ENCODE measurements at places on chromosomes 3 and 15. TPM values are rescaled to one million over a fixed set of nuclear protein-coding genes. Genes with fewer than 3 reads are reported as not detected.

DNA sequence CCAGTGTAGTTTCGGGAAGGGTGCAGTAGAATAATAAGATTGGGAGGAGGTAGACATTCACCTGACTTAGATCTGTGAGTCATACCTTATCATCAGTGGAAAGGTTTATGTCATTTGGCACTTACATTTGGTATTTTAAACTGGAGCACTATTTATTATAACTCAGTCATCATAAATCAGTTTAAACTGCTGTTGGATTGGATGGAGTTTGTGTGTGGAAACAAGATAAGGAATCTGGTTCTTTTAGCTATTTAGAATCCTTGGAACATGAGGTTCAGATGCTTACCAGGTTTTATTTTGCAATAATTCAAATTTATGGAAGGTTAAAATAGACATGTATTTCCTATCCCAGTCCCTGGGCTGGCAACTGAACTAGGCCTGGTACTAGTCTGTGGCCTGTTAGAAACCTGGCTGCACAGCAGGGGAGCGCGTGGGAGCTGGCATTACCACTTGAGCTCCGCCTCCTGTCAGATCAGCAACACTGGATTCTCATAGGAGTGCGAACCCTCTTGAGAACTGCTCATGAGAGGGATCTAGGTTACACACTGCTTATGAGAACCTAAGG lies 34.5 kb downstream of the ZFAND6 start:
- DNase-seq = peak; percentile 12

DNA sequence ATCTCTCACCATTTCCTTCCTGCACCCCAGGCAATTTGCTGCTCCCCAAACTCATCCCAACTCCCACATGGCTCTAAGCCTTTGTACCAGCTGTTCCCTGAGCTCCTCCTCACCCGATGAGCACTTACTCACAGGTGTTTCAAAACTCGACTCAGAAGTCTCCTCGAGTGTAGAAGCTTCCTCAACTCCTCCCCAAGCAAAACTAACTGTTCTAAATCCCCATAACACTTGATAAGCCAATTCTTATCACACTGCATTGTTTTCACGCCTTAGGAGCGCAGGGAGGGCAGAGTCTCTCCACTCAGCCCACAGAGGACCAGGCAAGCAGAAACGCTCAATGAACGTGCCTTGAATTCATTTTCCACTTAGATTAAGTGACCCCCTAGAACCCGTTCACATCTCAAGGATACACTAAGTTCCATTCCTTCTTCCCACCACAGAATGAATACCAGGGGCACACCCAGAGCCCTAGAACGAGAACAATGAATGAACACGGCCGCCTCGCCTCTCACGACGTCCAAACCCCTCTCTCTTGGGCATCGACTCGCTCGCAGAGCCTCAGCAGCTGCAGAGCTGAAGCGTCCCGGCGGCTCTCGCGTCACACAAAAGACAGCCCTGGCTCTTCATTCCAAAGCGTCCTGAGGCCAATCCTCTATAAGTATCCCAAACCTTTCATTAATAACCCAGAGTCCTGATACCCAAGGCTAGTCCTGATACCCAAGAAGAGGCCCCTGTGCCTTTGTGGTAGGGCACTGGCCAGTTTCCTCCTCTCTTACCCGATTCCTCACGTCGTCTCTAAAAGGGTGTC lies 1.1 kb downstream of the RAF1 start:
- peak; percentile 55 for DNase-seq

GRCh38 chr3:146160964-146161662 lies at the start of gene PLOD2:
Gene PLOD2 (minus strand): TSS chr3:146161184. CDS start chr3:146160989, 195 bp downstream.
- DNase-seq = peak; percentile 13

NR2F2 gene
- not detected for total RNA-seq

TMEM42 gene
- total RNA-seq = 15.8 TPM

DNA sequence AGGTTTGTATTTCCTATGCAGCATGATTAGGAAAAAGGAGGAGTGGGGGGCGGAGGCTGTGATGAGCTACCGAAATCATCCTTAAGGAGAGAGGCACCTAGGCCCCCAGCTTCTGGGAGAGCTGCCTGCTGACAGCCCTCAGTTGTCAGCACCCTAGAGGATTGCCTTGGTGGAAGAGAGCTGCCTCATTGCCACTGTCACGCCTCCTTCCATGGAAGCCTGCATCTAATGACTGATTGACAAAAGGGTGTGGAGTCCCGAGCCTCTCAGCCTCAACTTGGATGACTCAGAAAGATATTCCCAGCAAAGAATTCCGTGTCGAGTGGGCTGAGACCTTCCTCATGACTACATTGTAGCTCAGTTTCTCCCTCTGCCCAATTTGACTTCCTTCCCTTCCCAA lies 320.4 kb upstream of the PROK2 start:
- DNase-seq = no peak

- no peak for DNase-seq
Measured at GRCh38 chr3:167864552-167864874, 129.0 kb downstream of the SERPINI1 start.

ARRDC4 gene
- total RNA-seq = 0.20 TPM

DNA sequence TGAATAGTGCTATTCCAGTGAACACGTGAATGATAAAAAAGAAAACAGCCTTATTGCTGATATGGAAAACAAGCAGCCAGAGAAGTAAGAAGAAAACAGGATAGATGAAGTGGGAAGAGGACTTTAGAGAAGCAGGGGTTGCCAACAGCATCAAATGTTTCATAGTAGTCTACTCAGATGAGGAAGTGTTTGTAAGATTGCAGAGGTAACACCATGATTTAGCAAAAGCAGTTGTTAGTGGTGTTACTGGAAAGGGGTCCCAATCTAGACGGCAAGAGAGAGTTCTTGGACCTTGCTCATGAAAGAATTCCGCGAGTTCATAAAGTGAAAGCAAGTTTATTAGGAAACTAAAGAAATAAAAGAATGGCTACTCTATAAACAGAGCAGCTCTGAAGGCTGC lies 108.8 kb upstream of the MCTP2 start:
- no peak for DNase-seq

DNA sequence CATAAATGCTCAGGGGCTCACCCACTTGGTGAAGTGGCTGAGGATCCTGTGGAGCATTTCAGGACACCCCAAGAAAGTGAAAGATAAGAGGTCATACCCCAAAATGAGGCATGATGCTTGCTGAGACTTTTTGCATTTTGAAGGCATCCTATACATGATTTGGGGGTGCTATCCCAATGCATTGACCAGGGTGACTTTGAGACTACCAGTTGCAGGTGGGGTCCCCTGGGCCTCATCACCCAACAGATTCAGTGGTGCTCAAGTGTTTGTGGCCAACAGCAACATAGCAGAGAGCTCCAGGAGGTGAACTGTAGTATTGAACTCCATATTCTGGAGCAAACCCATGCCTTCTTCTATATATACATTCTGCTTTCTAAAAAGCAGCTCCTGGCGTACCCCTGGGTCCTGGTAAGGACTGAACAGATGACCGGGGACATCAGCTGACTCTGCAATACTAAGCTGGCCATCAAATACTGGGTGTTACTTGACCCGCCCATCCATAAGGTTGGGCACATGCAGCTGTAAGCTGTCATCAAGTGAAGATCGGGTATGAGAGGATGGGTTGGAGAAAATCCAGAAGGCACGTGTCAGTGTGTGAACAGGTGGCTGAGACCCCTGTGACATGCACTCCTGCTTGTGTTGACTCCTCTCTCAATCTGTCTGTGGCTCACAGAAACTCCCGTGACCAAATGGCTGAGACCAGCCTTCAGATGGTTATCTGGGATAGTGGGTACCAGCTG lies 143.3 kb downstream of the KLF13 start:
- no peak for DNase-seq

GRCh38 chr3:143825513-143825912 lies 22.8 kb downstream of the SLC9A9 start:
- DNase-seq = peak; percentile 39

GRCh38 chr3:15102256-15102655 lies 3.3 kb upstream of the RBSN start:
- no peak for DNase-seq

PLAAT1 gene
- total RNA-seq = not detected

GRCh38 chr3:123422457-123422856 lies 26.4 kb downstream of the ADCY5 start:
- DNase-seq = no peak

GRCh38 chr3:54863366-54863765 lies 64.5 kb downstream of the LRTM1 start:
- DNase-seq = no peak

Data from activated naive CD4-positive, alpha-beta T cell treated with anti-CD3 and anti-CD28 coated beads for 36 hours (primary cell).